NCI-H2081 (cell line): ENCODE measurements at places on chromosomes 12 and 14.

DNA sequence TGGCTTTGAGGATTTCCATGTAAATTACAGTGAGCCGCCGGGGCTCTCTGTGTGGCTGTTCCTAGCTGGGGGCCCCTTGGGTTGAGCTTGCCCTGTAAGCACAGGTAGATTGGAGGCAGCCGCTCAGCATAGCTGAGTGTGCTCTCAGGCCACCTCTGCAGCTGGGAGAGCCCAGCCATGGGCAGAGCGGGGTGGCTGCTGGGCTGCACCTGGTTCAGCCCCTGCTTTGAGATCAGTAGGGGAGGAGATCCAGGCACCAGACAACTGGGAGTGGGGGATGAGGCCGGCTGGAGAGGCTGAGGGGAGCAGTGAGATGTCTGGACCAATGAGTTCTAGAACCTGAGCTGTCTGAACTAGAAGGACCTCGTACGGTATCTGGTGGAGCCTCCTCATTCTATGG lies 44.8 kb downstream of the CACNA1C start:
- DNase-seq, result no peak

DNA sequence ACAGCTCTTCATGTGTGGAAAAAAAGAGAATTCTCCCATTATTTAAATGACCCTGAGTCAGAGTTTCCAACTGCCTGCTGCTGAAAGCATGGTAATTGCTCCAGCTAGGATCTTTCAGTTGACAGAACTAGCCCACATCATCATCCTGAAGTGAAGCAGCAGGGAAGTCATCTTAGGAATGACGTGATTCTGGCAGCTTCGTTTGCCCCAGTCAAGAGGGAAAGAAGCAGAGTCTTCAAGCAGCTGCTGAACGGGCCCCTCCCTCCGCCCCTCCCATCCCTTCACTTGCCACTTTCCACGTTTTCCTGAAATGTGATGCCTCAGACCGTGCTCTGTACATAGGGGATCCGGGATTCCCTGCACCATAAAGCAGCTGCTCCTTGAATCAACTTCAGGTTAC lies 455.0 kb upstream of the TMEM132C start:
- DNase-seq, result no peak

DNA sequence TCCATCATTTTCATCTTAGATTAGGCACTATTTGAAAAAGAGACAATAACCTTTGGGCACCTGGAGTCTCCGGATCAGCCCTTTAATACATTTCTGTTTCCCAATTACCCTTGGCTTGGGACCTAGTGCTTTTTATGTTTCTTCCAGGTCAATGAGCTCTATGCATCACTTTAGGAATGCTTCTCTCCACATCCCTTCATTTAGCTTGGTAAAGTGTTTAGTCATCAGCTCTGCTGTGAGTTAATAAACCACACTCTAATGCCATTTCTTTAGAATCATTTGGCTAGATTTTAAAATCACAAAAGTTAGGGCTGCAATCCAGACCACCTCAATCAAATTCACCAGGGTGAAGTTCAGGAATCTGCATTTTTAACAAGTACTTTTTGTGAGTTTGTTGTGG lies 41.7 kb downstream of the RASSF9 start:
- DNase-seq, result no peak

- DNase-seq, result peak; percentile 57
Measured at GRCh38 chr12:91877022-91877421, 268.6 kb downstream of the BTG1 start.

- no peak for DNase-seq
Measured at GRCh38 chr12:108822497-108823205, 34.7 kb downstream of the SSH1 start.

DNA sequence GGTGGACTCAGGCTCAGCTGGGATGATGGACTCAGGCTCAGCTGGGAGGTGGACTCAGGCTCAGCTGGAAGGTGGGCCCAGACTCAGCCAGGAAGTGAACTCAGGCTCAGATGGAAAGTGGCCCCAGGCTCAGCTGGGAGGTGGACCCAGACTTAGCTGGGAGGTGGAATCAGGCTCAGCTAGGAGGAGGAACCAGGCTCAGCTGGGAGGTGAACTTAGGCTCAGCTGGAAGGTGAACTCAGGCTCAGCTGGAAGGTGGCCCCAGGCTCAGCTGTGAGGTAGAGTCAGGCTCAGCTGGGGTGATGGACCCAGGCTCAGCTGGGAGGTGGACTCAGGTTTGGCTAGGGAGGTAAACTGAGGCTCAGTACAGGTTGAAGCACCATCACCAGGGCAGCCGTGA lies 21.8 kb upstream of the C14orf180 start:
- no peak for DNase-seq

DNA sequence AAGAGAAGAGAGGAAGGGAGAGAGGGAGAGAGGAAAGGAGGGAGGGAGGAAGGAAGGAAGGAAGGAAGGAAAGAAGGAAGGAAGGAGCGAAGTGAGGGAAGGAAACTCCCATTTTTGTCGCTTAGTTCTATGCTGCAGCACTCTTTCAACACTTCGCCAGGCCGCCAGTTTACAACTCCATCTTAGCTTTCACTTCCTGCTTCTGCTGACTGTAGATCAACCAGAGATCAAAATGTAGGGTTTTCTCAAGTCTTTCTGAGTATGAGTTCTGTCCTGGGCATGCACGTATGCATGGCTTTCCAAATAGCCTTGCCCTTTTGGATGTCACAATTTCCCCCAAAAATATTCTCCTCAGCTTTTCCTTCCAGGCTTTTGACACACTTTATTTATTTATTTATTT lies 723.4 kb downstream of the TRHDE start:
- no peak for DNase-seq

GRCh38 chr14:33414041-33414440 lies 475.4 kb downstream of the NPAS3 start:
- DNase-seq, result no peak

DNA sequence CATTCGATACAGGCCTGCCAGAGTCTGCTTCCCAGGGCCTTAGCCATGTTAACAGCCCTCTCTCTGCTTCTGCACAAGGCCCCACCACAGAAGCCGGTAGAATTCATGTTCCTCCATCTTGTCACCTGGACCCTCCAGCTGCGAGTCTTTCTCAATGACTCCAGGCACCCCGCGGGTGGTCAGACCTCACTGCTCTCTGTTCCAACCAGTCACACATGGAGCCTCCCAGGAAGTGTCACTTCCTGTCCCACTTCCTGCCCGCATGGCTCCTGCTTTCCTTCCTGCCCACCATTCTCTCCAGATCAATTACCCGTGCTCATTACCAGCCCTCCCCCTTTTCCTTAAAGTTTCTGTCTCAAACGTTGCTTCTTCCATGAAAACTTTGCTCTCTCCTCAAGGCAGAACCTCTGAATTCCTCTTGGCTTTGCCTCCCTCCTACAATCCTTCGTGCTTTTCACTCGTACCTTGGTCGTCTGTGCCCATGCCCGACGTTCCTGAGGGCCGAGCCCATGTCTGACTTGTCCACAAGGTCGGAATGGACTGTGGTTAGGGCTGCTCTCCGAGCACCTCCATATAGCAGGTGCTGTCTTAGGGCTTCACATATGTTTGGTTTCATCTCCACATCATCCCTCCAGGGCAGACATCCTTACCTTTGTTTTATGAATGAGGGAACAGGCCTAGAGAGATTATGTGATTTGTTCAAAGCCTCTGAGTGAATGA lies 172.1 kb downstream of the TSPAN9 start:
- no peak for DNase-seq

DNA sequence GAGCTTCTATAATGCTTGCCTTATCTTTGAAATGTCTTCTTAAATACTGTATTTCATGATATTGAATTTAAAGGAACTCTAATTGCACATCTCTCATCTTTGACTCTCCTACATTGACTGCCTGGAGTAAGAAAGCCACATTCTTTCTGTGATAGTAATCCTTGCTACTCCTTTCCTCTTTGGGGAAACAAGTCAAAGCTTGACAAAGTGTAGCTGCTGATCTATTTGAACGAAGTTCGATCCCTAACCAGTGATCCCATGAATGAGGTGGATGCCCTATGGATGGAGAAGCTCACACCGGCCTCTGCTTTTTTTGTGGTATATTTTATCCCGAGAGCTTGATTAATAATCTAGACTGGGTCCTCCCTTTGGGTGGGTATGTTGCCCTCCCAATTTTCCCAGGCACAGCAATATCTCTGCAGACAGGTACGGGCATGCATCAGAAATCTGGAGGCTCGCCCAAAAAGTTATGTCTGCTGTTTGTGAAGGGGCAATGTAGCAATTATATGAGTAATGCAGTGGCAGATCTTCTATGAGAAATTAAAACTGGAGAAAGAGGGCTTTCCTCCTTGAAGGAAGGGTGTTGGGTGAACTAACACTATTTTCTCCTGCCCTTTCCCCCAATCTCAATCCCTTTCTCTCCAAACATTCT lies 163.0 kb upstream of the FRMD6 start:
- DNase-seq, result no peak

- no peak for DNase-seq
Measured at GRCh38 chr12:119447126-119447525, 112.6 kb downstream of the CCDC60 start.

GRCh38 chr12:13146336-13146938 lies 43.0 kb upstream of the GSG1 start:
- DNase-seq, result no peak

DNA sequence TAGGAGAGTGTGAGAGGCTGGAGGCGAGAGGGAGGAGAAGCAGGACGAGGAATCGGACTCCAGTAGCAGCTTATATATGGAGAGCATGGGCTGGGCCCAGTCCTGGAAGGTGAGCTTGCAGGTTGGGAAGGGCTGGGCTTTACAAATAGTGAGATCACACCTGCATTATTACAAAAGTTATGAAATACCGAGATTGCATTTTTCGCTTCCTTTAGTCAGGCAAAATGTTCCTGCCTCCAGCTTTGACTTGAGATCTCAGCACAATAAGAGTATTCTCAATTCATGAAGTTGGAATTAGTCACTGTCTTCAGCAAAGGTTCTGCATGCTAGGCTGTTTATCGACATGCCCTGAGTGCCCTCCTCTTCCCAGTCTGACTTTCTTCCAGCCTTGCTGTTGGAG lies at the start of gene KRT6B:
KRT6B (minus strand) TSS at position 46 of the 400 bp plus-strand sequence. CDS start 68 bp downstream, outside the sequence.
- DNase-seq, result no peak

DNA sequence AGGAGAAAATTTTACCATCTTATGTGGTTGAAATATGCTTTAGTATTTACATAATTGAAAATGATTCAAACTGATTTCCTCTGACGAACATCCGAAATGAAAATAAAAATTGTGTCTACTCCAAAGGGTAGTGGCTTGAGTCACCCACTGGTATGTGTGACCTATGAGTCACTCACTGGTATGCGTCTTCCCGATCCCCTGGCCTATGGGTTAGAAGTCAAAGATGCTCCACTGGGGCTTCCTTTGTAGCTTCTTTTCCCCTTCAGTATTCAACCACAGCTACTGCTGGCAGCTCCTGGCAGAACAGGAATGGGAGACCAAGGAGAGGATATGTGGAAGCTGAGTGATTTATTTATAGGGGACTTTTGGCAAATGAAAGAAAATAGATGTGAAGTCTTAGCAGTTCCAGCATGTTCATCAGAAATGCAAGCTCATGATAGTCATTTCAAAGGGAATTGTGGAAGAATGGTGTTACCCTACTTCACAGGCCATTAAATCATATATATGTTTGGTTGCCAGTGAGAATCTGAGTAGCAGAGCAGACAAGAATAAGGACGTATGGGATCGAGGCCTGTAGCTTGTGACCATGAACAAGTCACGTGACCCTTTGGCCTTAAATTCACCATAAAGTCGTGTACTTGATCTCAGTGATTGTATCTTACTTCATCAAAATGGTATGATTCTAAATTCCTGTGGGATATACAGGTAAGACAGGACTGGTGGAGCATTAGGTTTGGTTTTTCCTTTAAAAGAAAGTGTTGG lies 108.3 kb downstream of the CRADD start:
- no peak for DNase-seq

GRCh38 chr12:65624554-65625086 lies 199.7 kb upstream of the HMGA2 start:
- no peak for DNase-seq

- DNase-seq, result peak; percentile 15
Measured at GRCh38 chr14:78933948-78934524, 763.9 kb downstream of the NRXN3 start.

DNA sequence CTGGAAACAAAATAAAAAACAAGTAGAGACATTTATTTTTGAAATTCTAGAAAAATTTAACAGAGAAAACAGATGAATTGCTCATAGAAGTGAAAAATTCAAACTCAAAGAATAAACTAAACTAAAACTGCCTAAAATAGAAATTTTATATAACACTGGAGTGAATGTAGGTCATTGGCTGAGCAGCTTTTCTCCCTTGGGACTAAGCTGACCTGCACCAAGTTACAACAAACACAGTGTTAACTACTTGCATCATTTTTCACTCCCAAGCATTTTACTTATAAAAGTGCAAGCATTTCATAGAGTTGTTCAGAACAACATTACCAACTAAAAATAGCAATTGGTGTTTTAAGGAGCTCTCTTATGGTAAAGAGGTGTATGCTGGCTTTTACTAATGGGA lies 298.1 kb downstream of the MED13L start:
- no peak for DNase-seq

DNA sequence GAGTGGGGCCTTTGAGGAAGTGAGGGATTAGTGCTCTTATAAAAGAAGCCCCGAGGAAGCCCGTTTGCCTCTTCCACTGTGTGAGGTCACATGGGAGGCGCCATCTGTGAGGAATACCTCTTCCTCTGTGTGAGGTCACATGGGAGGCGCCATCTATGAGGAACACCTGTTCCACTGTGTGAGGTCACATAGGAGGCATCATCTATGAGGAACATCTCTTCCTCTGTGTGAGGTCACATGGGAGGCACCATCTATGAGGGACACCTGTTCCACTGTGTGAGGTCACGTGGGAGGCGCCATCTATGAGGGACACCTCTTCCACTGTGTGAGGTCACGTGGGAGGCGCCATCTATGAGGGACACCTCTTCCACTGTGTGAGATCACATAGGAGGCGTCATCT lies 69.7 kb downstream of the SLC24A4 start:
- no peak for DNase-seq

DNA sequence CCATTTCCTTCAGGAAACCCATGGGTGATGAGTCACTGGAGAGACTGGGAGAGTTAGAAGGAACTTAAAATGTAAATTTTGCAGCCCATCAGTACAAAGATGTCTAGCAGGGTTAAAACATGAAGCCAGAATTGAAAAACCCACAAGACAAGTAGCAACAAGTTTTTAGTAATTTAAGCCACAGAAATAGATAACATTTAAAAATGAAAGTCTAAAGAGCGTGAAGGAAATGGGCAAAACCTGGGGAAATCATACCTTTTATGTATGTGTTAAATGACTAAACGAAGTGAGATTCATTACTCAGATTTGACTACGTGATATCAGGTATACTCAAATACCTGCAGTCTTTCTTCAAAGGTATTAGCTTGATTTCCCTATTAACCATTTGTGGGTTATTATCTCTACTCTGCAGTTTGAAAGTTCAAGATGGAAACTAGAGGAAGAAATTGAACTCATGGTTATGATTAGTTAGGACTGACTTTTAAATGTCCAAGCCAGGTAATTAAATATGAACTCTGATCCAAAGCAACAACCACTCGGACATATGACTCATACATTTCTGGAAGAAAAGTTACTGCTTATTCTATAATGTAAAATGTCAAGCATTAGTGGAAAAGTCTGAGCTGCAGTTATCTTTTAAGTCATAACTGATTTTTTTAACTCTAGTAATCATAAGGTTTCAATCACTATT lies 84.1 kb downstream of the ITPR2 start:
- DNase-seq, result no peak

DNA sequence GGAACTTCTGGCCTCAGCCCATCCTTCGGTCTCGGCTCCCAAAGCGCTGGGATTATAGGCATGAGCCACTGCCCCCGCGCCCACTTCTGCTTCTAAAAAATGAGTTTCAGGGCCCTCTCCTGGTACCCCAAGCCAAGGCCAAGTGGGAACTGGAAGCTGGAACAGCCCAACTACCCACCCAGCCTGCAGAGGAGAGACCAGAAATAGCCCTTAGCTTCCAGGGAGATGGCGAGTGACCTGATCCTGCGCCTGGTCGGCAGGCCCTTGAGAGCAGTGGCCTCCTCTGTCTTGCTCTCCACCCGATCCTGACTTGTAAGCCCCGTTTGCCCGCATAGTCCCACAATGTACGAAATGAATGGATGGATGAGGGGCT lies 31.2 kb upstream of the PLEKHG6 start:
- no peak for DNase-seq
